ENCODE measurements at places on chromosomes 7 and 10.
A peak's percentile ranks its signal among the peaks of the same experiment; 100 is the strongest.

DNA sequence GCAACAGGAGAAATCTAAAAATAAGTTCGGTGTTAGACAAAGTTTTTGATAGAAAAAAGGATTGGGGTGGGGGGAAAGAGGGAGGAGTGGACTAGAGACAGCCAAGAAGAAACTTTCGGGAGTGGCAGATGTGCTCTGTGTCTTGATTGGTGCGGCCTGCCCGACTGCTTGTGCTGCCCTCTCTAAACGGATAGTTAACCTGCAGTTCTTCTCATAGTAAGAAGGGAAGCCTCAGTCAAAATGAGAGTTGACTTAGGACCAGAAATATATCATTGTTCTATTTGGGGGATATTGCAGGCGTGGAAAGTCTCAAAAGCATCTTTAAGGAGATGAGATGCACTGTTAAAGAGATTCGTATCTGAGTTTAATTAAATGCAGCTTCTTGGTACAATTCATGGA, 39.3 kb downstream of the UBE3C start:
- no peak for DNase-seq

DNA sequence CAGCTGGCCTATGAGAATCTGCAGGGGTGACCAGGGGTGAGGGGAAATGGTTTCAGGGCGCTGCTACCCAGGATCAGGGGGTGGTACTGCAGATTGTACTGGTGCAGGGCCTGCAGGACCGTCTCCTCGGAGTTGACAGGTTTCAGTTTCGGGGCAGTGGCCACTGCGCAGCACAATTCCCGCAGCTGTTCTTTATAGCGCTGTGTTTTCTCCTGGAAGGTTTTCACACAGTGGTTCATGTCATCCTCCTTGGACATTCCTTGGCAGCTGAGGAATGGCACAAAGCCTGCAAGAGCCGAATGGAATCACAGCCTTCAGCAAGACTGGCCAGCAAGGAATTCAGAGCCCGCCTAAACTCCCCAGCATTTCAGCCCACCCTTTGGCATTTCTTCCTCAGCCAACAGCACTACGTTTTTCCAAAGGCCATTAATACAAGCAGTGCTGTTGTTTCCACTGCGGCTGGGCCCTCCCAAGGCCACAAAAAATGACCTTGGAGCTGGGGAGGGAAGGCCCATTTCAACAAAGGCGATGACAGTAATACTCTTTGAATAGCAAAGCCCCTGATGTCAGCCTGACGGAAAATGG, 44.9 kb downstream of the PNLIPRP2 start:
- DNase-seq = no peak

- no peak for DNase-seq
Measured at GRCh38 chr7:112554591-112554990, 73.8 kb downstream of the LSMEM1 start.

DNA sequence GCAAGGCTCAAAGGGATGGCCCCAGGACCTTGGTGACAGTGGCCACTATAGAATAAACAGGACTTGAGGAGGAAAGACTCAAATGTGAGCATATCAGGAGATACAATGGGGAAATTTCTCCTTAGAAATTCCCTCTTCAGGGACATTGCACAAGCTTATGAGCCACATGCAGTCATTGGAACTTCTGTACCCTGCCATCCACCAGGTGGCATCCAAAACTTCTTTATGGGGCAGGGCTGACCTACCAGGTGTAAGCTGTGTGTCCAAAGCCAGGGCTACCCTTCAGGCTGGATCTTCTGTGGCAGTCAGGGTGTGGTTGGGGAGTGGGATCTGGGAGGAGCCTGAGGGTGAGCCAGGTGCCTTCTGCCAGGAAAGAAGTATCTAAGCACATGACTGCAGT, 36.6 kb upstream of the LRRC18 start:
- no peak for DNase-seq

DNA sequence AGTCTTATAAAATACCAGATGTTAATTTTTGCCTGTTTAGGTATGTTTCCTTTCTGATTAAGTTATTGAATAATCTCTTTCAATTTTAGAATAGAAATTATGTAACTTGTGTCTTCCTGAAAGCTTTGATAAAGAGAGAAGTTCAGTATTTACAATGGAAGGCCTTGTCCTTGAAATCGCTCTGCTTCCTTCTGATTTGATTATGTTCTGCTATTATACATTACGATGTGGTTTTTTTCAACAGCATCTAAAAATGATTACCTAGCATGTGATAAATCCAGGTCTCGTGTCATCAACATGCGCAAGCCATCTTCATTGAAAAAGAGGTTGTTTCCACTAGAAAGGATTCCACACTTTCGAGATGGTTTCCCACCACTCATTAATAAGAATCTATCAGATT, 96.5 kb upstream of the SLC26A5 start:
- no peak for DNase-seq

GRCh38 chr10:22932626-22933370, 4.9 kb downstream of the ARMC3 start:
- DNase-seq = no peak

- DNase-seq = peak; percentile 85
Measured at GRCh38 chr7:76358481-76359110, at the start of gene YWHAG. Gene YWHAG (minus strand): TSS chr7:76358991. CDS start chr7:76358808, 183 bp downstream.

GRCh38 chr10:110252151-110252550, 44.7 kb downstream of the MXI1 start:
- DNase-seq = no peak

- peak; percentile 74 for DNase-seq
Measured at GRCh38 chr7:50304129-50304910, at the start of gene IKZF1. Gene IKZF1 (plus strand): TSS chr7:50304716. CDS start chr7:50319062, 14,346 bp downstream.

GRCh38 chr7:78296644-78297371, 498.2 kb downstream of the PHTF2 start:
- no peak for DNase-seq

DNA sequence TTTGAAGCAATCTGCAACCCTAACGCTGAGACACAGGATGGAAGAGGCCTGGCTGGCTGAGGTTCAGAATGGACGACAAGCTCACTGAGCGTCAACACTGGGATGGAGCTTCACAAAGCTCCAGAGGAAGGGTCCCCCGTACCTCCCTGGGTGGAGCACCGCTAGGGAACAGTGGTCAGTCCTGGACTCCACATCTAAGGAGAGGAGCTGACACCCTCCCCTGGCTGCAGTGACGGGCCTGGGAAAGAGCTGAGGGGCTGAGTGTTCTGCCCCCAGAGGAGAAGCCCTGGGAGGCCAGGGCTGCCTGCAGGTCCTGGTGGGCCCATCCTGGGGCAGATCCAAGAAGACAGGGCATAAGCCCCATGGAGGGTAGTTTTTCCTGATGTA, 146.2 kb downstream of the ARHGAP22 start:
- no peak for DNase-seq

- no peak for DNase-seq
Measured at GRCh38 chr10:127928021-127928806, 21.3 kb downstream of the PTPRE start.

GRCh38 chr7:44386139-44386913, 60.9 kb upstream of the CAMK2B start:
- no peak for DNase-seq

DNA sequence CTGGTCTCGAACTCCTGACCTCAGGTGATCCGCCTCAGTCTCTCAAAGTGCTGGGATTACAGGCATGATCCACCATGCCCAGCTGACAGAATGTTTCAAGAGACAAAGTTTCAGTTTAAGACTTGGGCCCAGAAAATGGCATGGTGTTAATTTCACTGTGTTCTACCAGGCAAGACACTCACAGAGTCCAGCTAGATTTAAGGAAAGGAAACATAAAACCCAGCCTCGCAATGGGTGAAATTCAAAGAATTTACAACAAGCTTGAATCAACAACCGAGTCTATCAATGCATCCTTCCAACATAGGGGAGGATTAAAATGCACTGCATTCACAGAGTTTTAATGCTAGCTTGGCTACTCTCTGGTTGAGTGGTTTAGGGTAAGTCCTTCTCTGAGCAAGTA, 764.0 kb downstream of the XPNPEP1 start:
- no peak for DNase-seq

DNA sequence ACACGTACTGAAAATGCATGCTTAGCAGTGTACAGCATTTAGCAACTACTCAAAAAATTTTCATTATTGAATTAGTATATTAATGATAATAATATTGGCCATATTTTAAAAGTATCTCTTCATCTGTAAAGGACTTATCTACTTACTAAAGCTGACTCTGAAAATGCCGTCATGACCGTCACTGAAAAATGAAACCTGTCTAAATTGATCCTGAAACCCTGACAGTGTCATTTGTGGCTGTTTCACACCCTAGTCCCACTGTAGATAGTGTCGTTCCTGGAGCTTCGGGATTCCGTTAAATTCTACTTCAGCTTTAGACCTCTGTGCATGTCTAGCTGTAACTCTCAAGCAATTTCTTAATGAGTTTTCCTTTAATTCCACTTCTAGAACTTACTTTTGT, 35.8 kb upstream of the EZH2 start:
- DNase-seq = no peak

DNA sequence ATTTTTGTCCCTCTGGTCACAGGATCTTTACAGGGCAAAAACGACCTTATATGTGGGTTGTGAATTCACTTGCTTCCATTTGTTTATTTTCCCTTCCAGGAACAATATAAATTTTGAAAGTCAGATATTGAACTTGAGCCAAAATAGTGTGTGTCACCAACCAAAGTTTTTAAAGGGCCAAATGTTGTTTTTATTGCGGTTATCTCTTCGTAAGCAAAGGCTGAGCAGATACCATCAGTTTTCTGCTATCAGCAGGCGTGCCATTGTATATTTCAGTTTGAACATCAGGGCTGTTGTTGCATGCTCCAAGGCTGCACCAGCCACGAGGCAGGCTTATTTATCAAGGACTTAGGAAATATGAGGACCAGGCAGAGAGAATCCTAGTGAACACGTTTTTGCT, 160.3 kb downstream of the PAXIP1 start:
- no peak for DNase-seq

DNA sequence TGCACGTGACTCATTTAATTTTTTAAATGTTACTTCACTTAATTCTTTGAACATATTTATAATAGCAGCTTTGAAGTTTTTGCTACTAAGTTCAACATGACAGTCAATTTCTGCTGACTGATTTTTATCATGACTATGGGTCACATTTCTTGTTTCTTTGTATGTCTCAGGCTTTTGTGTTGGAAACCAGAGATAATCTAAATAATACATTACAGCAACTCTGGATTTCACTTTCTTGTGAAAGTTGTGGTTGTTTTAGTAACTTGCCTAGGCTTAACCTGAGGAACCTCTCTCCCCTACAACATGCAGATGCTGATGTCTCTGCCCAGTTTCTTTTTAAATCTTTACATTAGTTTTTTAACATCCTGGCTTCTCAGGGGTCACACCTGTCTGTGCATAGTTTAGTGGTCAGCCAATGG, 180.8 kb downstream of the CCDC71L start:
- no peak for DNase-seq

DNA sequence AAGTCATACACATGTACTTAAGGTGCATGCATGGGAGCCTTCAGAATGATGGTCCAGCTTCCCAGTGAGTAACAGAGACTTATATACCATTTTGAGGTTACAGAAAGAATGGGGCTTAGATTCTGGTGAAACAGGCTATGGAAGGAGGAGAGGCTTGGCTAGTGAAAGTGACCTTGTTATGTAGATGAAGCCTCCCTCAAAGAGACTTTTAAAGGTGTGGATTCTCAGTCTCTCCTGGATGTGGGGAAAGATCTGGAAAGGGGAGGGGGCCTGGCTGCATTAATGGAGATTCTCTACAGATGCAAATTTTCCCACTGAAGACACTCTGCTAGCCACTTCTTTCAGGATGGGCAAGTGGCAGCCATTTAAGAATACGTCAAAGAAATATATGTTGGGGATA, 5.5 kb downstream of the RASSF4 start:
- DNase-seq = no peak

DNA sequence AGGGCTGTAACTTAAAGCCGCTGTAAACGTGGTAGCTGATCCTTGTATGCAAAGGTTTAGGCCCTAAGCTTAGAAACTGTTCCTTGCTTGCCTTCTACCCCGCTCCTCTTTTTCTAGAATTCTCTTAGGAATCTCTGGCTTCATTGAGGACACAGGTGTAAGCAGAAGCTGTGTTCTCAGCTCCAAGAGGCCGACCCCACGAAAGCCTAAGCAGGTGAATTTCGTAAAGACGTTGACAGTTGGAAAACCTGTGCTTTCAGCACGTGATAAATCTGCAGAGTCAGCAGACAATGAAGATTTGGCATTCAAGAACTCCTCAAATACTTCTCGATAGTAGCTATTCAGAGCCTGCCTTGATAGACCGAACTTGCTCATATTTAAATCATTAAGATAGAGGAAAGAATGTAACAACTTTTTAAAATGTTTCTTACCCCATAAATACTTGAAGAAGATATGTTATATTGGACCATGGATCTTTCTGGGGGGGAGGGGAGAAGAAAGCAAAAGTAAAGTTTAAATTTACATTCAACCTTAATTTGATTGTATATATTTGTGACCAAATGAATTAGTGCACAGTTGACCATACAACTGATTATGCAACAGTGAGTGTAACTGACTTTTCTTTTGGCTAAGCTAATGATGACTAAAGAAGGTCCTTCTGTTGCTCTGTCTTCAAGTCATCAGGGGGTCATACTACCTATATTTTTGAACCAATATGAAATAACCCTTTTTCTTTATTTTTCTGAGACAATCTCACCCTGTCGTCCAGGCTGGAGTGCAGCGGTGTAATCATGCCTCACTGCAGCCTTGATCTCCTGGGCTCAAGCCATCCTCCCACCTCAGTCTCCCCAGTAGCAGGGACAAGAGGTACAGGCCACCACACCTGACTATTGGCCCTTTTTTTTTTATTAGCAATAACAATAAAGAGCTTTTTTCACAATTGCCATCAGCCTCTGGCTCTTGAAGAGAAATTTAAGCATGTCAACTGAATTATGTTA, 1.2 kb upstream of the GDI2 start:
- no peak for DNase-seq

- no peak for DNase-seq
Measured at GRCh38 chr10:60377955-60378354, 11.7 kb downstream of the ANK3 start.

DNA sequence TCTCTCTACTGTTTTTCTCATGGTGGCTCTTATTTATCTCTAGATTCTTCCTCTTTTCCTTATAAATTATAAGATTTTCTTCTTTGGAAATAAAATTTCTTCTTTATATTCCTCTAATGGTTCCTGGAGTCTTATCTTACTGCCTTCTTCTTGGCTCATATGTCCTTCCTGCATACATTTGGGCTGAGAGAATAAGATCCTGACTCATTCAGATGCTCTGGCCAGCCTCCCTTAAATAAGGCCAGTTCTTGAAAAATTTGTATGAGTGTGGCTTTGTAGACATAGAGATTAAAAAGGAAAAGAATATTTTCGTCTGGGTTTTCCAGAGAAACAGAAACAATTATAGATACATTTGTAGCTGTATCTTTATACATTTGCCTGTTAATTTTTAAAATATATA, 411.3 kb downstream of the KIF20B start:
- DNase-seq = no peak

DNA sequence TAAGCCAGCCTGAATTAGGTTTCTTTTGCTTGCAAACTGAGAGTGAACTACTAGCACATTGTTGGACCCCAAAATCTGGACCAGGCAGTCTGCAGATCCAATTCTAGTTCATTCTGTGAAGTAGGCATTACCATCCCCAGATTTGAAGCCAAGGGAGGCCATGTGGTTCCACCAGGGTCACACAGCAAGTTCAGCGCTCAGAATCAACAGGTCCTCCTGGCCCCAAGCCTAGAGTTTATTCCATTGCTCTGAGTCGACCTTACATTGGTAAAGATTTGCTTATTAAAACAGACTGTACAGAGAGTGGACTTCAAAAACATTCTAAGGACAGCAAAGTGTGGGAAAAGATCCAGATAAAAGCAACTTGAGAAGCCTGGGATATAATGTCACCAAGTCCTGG, 50.9 kb downstream of the AFAP1L2 start:
- DNase-seq = no peak
